ENCODE measurements at places on chromosomes 7 and 10.

- DNase-seq: no peak
Observed at GRCh38 chr7:117218700-117219099, 104.2 kb downstream of the WNT2 start.

GRCh38 chr10:28644647-28645046 is 32.7 kb upstream of the BAMBI start:
- DNase-seq: no peak

DNA sequence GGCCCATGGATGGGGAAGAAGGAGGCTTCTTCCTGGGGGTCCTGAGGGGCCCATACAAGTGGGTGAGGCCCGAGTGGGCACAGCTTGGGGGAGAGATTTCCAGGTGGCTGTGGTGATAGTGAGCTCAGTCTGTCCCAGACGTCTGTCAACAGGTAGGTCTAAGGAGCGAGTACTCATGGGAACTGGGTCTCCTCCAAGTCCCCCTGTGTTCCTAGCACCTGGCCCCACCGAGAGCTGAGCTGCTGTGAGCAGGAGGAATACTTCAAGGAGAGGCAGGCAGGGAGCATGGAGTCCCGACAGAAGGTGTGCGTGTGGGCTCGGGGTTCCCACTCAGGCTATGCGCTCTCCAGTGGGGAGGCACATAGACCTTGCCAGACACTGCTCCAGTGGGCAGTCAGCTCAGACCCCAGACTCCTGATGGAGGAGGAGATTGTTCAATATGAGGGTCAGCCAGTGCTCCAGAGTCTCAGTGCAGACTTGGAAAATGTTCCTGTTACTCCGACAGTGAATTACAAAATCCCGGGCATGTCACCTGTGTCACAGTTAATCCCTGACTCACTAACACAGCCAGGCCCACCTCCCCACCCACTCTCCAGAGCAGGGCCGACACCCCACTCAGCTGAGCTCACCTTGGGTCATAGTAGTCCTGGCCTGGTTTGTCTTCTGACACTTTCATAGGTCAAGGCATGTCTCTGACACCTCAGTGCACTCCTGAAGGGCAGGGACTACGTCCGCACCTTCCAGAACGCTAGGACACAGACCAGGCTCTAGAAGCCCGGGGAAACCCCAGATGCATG is 28.2 kb upstream of the C10orf53 start:
- no peak for DNase-seq

- no peak for DNase-seq
Observed at GRCh38 chr10:118542205-118542604, 53.2 kb downstream of the PRLHR start.

- DNase-seq: no peak
Observed at GRCh38 chr10:132929953-132930548, 12.3 kb downstream of the CFAP46 start.

DNA sequence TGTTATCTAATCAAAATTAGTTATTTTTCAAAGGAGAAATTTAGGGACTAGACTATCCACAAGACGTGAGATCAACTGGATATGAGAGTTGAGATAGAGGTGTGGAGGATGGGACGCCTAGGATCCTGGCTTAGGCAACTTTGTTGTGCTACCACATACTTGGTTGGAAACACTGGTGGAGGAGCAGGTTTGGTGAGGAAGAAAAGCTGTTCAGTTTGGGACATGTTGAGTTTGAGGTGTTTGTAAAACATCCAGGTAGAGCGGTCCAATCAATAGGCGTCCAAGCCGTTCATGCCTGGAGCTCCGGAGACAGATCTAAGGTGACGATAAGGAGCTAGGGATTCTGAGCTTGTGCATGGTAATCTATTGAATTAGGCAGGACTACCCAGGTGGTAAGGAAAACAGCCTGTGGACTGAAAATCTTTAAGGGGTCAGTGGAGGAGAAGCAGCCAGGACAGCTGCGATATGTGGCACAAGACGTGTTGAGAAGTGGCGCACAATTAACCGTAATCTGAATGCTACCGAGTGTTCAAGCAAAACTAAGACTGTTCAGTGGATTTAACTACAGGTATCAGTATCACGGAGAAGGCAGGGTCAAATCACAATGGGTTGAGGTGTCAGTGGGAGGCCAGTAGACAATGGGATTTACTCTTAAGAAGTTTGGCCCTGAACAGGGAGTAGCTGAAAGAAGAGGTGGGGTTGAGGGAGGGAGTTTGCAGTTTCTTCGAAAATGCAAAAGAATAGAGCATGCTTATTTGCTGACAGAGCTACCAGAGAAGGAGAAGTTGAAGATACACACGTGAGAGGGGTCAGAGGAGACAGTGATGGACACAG is 16.1 kb upstream of the TRPV6 start:
- DNase-seq: no peak

- no peak for DNase-seq
Observed at GRCh38 chr7:84145892-84146291, 48.7 kb downstream of the SEMA3A start.

- no peak for DNase-seq
Observed at GRCh38 chr7:117870448-117871130, 2.7 kb downstream of the CTTNBP2 start.

DNA sequence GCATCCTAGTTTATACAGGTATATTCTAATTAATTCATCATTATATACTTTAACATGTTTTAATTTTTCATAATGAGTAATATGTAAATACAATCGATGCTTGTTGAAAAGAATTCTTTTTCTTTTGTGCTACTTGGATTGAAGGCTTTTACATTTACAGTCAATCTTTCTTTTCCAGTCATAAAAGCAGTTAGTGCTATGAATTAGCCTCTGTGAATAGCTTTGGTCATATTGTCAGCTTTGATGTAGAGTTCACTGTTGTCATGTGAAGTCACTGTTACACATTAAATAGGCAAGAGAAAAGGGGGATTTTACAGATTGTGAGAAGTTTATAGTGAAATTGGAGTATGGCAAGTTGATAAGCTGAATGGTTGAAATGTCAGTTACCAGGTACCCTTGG is 103.3 kb upstream of the FAM133B start:
- no peak for DNase-seq

DNA sequence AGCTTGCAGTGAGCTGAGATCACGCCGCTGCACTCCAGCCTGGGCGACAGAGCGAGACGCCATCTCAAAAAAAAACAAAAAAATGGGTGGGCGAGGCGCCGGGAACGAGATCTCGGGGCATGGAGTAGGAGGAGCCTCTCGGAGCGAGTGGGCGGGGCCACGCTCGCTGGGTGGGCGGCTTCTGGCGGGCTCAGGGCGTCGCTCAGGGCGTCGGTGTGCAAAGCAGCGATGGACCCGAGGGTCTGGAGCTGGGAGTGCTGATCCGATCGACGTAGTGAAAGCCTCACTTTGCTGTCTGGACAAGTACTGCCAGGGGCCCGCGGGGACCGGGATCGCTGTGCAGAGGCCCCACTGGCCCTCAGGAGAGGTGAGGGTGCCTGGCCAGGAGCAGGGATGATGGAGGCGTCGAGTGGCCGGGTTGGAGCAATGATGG is 22.6 kb upstream of the AMZ1 start:
- no peak for DNase-seq

DNA sequence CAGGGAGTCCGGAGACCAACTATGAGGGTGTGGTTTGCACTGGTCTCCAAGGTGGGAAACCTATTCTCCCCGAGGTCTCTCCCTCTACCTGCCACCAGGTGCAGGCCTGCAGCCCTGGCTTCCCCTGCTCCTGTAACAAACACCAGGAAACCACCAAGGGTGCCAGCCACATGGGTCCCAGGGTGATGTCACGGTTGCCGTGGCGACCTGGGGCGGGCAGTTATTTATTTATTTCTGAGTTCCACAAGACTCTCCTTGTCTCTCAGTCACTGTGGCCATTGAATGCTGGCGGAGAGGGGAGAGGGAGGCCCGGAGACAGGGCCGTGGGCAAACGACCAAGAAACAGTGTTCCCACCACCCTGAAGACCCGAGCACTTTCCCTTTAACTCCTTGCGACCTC is 27.0 kb downstream of the MMD2 start:
- no peak for DNase-seq

DNA sequence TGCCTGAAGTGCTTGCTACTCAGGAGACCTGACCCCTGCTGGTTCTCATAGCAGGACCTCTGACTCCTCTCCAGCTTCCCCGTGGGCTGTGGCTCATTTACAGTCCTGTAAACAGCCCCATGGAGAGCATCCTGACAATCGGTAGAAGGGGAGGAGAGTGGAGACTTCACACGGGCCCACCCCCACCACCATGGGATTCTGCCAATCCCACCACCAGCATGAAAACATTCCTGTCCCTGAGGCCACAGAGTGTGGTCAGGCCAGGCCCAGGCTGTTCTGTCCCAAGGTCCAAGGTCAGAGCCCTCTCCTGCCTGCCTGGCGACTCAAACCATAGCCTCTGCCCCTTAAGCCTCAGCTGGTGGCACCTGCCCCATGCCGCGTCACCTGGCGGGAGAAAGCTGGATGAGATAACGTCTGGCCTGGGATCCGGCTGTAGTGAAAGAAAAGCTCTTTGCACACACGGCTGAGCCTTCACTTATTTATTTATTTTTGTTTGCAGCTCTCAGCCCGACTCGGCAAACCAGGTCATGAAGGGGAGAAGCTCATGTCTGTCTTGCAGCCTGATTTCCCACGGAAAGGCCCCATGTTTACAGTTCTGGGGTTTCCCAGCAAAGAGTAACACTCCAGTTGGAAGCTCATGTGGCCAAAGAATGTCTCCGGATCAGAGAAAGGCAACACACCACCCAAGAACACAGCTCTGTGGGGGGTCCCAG is 293.6 kb upstream of the ZMIZ1 start:
- no peak for DNase-seq

DNA sequence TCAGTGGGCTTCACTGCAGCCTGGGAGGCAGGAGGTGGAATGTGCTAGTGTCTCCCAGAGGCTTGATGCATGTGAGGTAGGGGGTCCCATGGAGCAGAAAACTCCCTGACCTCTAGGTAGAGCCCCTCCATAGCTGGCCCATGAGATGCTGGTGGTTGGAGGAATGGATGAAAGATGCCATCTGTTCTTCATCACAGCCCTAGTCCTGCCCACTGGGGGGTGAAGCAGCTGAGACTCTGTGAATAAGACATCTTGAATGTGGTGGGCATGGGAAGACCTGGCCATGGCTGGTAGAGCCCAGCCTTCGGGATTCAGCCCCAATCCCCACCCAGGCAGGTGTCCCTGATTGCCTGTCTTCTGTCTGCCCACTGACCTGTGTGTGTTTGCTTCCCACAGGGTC is 92.5 kb downstream of the COL13A1 start:
- DNase-seq: no peak

GRCh38 chr10:65754112-65754511 is 1171.7 kb upstream of the LRRTM3 start:
- no peak for DNase-seq

- DNase-seq: no peak
Observed at GRCh38 chr7:139339025-139339424, 2.1 kb upstream of the FMC1 start.

DNA sequence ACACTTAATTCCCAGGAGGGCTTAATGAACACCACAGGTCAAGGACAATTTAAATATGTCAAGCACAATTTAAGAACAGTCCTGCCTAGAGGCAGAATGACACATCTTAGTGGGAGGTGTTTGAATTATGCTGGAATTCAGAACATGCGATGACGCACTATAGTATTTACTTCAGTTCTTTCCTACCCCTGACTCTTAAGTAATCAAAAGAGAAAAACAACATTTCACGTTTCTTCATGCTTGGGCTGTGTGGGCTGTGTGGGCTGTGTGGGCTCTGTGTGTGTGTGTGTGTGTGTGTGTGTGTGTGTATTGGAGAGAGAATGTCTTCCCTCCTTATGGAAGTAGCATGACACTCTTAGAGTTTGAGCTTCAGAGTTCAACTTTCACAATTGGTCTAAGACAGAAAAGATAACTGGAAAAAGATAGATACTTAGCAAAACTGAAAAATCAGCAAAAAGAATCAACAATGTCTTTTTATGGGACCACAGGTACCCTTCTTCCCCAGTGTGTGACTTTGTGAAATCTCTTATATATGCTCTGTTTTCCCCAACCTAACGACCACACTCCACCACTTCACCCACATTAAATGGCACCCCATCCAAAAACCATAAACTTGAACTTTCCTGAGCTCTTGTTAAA is 33.7 kb upstream of the CABCOCO1 start:
- no peak for DNase-seq

- DNase-seq: no peak
Observed at GRCh38 chr10:128804411-128804810, 662.6 kb upstream of the MGMT start.

- no peak for DNase-seq
Observed at GRCh38 chr10:93553482-93554315, 12.8 kb upstream of the FFAR4 start.

DNA sequence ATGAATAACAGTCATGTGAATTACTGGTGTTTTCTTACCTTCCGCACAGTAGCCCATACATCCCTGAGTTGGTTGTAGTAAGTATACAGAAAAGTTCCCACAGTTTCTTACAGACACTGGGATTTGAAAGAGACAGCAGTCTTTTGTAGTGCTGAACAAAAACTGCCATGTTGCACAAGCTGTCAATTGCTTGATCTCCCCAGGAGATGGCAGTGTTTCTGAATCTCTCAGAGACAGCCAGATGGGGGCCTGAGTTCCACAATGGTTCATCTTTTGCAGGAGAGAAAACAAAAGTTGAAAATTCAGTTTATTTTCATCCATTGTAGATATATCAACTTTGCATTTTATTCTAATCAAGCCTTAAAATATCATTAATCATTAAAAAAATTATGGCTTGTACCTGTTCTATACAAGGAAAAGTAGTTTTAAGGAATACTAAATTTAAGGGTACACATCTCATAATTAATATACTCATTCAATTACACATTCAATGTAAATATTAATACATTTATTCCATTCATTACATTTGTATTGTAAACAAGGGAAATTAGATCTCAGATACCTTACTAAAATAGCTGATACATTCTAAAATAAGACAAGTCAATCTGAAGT is 14.5 kb downstream of the VWDE start:
- no peak for DNase-seq

DNA sequence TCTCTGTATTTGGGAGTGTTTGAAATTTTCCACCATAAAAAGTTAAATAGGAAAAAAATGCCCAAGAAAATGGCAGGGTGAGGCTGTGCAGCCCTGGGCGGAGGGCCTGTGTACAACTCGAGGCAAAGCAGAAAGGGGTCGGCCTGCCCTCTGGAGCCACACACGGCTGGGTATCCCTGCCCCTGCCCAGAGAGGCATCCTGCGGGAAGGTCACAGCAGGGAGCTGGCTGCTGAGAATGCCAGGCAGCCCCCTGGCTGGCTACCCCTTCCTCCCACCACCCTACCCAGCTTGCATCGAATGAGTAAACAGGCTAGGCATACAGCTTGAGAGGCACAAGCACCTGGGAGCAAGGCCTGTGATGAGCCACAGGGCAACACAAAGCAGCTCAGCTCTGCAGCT is 46.1 kb downstream of the CAMK2B start:
- no peak for DNase-seq

GRCh38 chr10:4819707-4820106 is 6.3 kb upstream of the AKR1E2 start:
- DNase-seq: no peak

- DNase-seq: no peak
Observed at GRCh38 chr10:48504141-48504885, 100.6 kb downstream of the ARHGAP22 start.

- no peak for DNase-seq
Observed at GRCh38 chr10:110214371-110214826, 7.0 kb downstream of the MXI1 start.

GRCh38 chr10:71939304-71939703 is 24.9 kb upstream of the CHST3 start:
- DNase-seq: no peak

Data from stimulated activated CD8-positive, alpha-beta memory T cell treated with anti-CD3 and anti-CD28 coated beads, Interleukin-7, amount 100 ng/mL, for 48 hours (primary cell).